A673 (cell line): ENCODE measurements at places on chromosomes 13 and 19.

DNA sequence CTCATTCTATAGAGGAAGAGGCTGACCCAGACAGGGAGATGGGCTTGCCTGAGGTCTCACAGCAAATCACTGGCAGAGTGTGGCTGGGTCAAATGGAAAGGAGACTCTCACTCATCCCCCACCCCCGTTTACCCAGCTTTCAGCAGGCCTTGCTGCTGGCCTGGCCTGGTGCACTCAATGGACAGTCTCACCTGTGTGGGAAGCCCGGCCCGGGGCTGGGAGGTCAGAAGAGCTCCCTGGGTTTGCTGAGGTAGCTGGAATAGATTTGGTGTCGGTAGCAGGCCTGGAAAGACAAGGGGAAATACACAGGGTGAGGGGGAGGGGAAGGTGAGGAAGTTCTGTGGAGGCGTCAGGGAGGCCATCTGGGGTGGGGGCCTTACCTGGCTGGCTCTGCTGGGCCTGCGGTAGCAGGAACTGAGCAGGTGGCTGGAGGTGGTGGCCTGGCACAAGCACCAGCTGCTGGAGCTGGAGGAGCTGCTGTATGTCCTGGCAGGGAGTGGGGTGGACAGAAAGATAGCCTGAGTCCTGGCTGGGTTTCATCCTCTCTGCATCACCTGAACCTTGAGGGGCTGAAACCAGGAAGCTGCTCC lies 23.5 kb downstream of the ZNF574 start:
- no peak for DNase-seq

- DNase-seq, result no peak
These were observed 15.8 kb upstream of the ALOX5AP start for GRCh38 chr13:30719525-30719914.

GRCh38 chr19:35232912-35233311 lies 4.4 kb upstream of the FAM187B start:
- DNase-seq, result no peak

- no peak for DNase-seq
These were observed 234.7 kb downstream of the RBM26 start for GRCh38 chr13:79171141-79172061.
